ENCODE measurements at places on chromosomes 1 and 21.

DNA sequence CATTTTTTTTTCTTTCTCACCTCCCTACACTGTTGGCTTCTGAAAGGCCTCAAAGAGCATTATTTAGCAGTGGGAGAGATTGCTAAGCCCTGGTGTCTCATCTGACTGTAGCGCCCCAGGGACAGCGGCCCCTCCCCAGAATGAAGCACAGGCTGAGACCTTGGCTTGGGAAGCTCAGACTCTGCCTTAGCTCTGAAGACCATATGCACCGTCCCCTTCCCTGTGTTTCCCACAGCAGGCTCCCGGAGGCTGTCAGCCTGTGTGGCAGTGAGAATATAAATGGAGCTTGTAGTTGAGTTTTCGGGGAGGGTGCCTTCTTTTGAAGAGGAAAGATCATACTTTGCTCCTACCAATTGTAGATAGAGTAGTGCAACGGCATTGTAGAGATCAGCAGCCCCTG lies 25.3 kb downstream of the SMYD2 start:
- no peak for DNase-seq

DNA sequence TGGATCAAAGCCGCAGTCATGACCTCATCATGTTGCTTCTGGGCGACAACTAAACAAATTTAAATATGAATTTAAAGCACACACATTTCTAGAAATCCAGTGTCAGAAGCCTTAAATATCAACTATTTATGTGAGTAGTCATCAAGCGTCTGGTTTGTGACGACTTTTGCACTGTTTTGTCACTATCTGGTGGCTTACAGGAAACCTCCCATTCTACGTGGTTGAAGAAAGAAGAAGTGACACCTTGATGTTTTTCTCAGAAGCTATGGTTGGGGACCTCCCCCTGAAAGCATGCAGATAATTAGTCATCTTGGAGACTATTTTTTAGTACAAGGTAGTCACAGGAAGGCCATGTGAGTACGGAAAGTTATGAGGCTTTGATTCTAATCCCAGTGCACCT lies 58.5 kb downstream of the TENT5C start:
- no peak for DNase-seq

DNA sequence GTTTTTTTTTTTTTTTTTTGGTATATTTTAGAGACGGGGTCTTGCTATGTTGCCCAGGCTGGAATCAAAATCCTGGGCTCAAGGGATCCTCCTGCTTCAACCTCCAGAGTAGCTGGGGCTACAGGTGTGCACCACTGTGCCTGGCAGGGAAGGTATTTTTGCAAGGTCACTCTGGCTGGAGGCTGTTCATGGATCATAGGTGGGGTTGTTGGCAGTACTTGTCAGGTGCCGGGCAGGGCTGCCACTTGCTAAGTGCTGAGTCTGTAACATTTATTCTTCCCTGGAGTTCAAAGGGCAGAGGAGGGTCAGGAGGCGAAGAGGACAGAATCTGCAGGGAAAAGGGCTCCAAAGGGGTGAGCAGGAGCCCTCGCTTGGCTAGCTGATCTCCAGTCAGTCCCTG lies 24.1 kb downstream of the A3GALT2 start:
- DNase-seq = no peak

DNA sequence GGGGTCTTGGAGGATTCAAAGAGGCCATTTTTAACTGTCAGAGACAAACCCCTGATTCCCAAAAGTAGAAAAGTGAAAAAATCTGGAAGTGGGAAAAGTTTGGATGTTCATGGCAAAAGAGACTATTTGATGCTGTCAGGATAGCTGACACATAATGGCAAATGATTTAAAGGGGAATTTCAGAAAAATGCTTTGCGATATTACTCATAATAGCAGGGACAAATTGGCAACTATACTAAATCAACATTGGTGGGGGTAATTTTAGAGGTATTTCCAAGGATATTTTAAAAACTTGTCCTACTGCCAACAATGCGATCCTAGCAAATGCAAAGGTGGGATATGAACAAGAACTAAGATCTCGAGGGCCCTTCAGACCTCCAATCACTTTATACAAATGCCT lies 5.3 kb upstream of the GSTM4 start:
- DNase-seq = no peak

DNA sequence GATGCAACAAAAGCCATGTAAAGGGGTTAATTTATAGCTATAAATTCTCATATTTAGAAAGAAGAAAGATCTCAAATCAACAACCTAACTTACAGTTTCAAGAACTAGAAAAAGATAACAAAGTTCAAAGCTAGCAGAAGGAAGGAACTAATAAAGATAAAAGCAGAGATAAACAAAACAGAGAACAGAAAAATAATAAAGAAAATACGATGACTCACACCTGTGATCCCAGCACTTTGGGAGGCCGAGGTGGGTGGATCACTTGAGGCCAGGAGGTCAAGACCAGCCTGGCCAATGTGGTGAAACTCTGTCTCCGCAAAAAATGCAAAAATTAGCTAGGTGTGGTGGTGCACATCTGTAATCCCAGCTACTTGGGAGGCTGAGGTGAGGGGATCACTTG lies 12.4 kb upstream of the TMEM183A start:
- no peak for DNase-seq

- no peak for DNase-seq
Observed at GRCh38 chr1:45518910-45519309, 2.8 kb downstream of the PRDX1 start.

All from HS-5 (cell line).